ENCODE measurements at places on chromosomes 6 and 20.

DNA sequence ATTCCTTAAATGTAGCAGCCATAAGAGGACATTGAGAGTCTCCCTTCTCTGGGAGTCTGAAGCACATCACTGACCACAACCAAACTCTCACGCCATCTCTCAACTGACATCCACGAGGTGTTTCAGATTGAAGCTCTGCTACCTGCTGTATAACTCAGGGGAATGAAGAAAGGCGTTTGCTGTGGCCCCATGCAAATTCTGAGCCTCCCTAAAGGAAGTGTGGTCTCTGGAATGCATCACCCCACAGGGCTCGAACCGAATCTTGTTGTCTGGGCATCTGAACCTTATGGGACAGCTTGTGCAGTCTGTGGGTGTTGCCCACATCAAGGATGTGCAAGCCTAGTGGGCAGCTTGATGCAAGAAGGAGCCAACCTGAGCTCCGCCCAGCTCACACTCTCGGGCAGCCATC lies 10.9 kb downstream of the PMEPA1 start:
- DNase-seq, result no peak

DNA sequence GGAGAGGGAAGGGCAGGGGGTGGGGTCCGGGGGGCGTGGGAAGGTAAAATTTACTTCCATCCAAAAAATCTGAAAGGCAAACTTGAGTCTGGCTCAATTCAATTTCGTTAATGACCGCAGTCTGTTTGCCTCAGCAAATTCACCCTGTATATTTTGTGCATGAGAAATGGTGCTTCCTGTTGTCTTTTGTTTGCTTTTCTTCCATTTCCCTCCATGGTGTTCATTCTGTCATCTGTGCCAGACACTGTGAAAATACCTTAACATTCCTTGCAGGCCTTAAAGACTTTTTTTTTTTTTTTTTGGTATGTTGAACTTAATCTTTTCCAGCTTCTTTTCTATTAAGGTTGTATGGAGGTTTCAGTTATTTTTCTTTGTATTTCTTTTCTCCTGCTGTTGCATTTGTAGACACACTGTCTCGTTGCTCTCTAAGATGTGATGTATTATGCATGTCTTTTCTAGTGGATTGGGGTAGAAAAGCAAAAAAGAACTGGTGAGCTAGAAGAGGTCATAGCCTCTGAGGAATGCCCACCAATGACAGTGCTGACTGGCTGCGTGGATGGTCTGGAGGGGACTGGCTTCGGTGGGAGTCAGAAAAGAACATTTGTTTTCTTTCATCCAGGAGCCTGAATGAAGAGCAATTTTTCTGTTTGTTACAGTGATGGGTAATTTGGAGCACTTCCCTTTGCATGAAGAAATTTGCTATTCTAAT lies 585.0 kb upstream of the MAP3K7 start:
- DNase-seq, result no peak

GRCh38 chr20:9412309-9412708 lies 102.1 kb upstream of the LAMP5 start:
- DNase-seq, result no peak

GRCh38 chr6:92587525-92587924 lies 831.8 kb downstream of the EPHA7 start:
- DNase-seq, result no peak

DNA sequence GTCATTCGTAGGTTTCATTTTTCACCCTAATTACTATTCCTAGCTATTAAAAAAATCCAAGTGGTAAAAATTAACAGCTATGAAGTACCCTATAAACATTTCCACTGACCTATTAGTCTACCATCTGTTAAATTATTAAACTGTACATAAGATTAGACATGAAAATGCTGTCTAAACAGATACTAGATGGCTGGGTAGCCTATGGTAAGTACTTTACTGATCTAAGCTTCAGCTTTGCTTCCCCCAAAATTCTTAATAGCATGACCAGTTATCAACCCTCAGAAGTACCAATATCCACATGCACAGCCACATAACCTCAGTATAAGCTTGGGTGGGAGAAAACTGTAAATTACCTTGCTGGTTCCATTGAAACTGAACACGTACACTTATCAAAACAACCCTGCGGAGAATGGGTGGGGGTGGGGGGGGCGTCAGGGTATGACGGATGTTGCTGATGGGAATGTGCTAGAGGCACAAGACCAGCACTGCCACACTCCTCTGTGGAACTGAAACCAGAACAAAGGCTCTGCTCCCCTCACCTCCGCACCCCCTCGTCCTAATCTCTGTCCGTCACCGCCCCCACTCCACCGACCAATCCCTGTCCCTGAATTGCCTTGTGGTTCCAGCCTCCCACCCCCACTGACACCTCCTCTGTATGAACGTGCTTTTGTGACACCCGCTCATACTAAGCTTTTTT lies 45.3 kb downstream of the B4GALT5 start:
- no peak for DNase-seq

- no peak for DNase-seq
These were observed 47.3 kb upstream of the CLDN20 start for GRCh38 chr6:155216312-155217046.

- DNase-seq, result no peak
These were observed 119.3 kb upstream of the NAA20 start for GRCh38 chr20:19897891-19898290.

DNA sequence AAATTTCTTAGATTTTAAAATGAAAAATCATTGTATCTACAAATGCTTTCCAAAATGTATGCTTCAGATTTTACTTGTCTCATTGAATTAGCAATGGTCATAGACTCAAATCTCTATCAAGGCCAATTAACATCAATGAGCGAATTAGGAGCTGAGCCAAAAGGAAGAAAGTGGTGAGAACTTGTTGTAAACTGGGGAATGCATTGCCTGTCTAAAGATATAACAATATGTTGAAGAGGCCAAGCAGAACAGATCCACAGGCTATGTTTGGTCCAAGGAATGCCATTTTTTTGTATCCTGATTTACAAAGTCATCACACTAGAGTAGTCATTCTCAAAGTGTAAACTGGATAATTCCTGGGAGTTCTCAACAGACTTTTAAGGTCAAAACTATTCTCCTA lies 370.7 kb downstream of the GJA1 start:
- no peak for DNase-seq

DNA sequence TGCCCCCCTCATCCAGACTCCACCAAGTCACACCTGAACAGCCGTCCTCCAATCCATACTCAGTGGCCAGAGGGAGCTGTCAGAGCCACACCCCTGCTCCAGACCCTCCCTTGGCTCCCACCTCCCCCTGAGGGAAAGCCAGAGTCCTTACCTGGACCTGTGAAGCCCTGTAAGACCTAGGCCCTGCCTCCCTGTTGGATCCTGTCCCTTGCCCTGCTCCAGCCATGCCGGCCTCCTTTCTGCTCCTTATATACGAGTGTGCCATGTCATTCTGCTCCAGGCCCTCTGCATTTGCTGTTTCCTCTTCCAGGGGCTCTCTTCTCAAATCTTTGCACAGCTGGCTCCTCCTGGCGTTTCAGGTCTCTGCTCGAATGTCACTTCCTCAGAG lies 100.3 kb upstream of the MYL9 start:
- no peak for DNase-seq

DNA sequence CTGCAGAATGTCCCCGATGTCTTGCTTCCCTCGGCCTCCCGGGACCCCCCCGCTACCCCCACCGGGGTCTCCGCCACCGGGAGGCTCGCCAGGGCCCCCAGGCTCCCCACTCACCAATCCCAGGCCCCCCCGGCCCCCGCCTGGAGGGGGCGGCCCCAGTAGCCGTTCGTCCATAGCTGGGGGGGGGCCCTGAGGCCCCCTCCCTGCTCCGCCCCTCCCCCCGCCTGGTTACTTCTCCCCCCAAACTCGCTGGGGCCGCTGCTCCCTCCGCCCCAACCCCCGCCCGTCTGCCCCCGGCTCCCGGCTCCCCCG lies 304 bp downstream of the PBX2 start:
- DNase-seq, result no peak

DNA sequence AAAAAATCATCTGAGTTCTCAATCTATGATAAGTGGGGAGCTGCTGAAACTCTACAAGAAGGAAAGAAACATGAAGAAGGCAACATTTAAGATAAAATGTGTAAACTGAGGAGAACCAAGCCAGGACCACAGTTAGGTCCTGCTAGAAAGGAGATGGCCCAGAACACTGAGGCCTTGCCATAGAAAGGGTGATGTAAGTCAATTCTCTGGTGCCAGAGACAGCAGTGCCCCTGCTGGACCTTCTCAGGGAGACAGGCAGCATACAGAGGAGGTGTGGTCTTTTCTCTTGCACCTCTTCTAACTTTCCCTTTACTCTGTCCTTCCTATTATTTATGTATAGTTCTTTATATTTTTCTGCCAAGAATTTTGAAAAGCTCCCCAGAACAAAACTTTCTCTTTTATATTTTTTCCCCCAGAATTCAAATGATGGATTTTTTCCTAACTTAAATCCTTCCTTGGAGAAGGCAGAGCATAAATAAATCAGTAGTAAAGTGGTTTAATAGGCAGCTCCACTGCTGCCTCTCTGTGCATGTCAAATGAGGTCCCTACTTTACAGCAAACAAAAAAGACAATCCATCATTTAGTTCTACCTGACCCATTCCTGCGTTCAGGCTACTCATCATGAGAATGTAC lies 9.0 kb downstream of the UQCC2 start:
- DNase-seq, result no peak
